Karpas-422 (cell line): ENCODE measurements at places on chromosomes 3 and 15. TPM values are rescaled to one million over a fixed set of nuclear protein-coding genes. Genes with fewer than 3 reads are reported as not detected.

GRCh38 chr3:99954914-99955644 lies 137.4 kb downstream of the CMSS1 start:
- DNase-seq: no peak

DNA sequence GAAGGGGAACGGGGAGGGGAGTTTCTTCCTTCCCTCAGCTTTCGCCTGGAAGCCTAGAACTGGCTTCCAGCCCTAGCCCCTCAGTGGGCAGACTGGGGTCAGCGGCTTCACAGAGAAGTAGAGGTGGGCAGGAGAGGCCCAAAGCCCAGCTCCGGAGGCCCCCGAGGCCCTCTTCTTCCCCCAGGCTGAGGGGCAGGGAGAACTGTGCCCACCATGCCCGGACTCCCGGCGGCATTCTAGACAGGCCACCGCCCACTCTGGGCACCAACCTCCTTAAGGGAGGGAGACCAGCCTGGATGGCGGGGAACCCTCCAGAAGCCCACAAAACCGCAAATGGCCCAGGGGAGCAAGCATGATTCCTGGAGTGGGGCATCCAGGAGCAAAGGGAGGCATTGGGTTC lies 17.9 kb downstream of the HAPLN3 start:
- DNase-seq: no peak

- no peak for DNase-seq
Measured at GRCh38 chr15:99605490-99605931, 39.7 kb downstream of the MEF2A start.

The DPH6 gene
- 15.3 and 15.4 TPM in 2 replicates for total RNA-seq

The RYK gene
- total RNA-seq: 10.5 and 14.8 TPM in 2 replicates

DNA sequence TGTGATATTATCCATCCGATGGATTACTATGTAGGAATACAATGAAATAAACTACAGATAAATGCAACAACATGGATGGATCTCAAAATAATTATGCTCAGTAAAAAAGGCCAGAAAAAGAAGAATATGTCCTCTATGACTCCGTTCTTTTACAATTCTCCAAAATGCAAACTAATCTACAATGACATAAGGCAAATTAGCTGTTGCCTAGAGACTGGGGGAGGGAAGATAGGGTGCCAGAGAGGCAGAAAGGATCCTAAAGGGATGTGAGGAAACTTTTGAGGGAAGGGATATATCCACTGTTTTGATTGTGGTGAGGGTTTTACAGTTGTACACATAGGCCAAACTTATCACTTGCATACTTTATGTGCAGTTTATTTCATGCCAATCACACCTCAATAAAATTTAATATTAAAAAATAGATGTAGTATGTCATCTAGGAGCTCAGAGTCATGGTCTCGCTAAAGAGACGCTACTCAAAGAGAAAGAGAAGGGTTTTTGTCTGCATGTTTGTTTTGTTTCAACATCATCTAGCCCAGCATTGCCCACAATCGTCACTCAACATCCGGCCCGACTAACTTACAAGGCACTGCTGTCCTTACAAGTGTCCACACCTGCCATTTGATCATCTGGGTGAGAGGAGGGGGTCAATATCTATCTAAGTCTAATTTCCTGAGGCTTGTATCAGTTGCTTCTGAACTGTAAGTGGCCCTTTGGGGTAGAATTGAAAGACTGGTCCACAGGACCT lies 29.5 kb downstream of the HES1 start:
- DNase-seq: no peak

The SPRED1 gene
- total RNA-seq: 25.6 and 27.7 TPM in 2 replicates

- DNase-seq: no peak
Measured at GRCh38 chr3:195063581-195064193, 207.3 kb downstream of the XXYLT1 start.

The ACTC1 gene
- total RNA-seq: not detected in 2 replicates

The TMEM212 gene
- not detected in 2 replicates for total RNA-seq

The RBP2 gene
- total RNA-seq: not detected in 2 replicates

- peak; percentile 64 for DNase-seq
Measured at GRCh38 chr3:12175844-12176453, 17.2 kb upstream of the TIMP4 start.

The CYP1A2 gene
- total RNA-seq: not detected in 2 replicates

DNA sequence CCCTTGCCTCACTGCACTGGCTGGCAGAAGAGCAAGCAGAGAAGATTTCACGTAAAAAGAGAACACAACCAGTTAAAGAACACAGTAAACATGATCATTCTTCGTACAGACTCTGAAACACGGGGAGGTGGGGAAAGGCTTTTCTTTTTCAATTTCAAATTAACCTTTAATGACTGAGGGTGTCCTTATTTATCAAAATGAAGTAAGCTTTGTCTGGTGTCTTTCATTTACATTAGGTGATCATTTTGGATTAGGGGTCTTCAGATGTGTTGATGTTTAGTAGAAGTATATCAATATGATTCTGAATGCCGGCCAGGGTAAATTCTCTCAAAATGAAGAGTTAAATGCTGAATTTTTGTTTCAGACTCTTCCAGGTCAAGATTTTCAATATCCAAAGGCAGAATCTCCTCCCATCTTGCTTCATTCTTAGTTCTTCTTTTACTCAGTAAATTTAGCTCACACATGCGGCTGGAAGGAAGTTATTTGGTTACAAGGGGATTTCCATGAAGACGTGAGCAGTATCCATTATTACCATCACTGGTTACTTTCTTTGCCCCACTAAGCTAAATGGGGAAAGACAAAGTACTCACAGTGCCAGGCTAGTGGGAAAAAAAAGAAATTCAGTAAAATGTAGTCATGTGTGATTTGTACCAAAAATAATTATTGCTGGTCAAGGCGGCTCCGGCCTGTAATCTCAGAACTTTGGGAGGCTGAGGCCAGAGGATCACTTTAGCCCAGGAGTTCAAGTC lies 272.2 kb upstream of the NR2F2 start:
- DNase-seq: no peak

The OPA1 gene
- total RNA-seq: 96.9 and 127 TPM in 2 replicates

DNA sequence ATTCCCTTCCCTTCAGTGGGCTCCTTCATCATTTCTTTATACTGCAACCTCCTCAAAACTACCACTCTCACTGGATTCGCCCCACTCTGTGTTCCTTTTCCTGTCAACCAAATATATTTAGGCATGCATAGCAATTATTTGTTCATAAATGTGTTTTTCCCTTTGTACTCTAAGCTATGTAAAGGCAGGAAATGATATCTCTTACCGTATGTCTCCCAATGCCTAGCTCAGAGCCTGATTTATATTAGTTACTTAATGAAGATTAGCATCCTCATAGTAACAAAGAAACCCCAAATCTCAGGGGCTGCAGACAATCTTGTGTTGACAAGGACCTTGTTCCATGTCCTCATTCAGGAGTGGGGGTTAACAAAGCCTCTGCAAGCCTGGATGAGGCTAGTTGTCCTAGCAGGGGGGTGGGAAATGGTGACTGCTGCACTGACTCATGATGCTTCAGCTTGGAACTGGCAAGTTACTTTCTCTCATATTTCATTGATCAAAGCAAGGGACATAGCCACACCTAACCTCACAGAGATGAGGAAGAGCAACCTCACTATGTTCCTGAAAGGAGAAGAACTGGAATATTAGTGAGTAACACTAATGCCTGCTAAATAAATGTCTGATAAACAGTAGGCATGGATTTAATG lies 15.2 kb downstream of the PHLDB2 start:
- no peak for DNase-seq

- DNase-seq: no peak
Measured at GRCh38 chr3:45952456-45952855, 9.2 kb downstream of the CXCR6 start.

DNA sequence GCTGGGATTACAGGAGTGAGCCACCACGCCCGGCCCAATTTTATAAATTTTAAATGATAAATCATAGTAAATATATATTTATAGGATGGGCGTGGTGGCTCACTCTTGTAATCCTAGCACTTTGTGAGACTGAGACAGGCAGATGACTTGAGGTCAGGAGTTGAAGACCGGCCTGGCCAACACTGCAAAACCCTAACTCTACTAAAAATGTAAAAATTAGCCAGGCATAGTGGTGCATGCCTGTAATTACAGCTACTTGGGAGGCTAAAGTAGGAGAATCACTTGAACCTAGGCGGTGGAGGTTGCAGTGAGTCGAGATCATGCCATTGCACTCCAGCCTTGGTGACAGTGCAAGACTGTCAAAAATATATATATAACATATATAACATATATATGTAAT lies 26.4 kb downstream of the MFN1 start:
- DNase-seq: no peak

GRCh38 chr15:39594446-39595337 lies 13.8 kb downstream of the THBS1 start:
- DNase-seq: no peak

DNA sequence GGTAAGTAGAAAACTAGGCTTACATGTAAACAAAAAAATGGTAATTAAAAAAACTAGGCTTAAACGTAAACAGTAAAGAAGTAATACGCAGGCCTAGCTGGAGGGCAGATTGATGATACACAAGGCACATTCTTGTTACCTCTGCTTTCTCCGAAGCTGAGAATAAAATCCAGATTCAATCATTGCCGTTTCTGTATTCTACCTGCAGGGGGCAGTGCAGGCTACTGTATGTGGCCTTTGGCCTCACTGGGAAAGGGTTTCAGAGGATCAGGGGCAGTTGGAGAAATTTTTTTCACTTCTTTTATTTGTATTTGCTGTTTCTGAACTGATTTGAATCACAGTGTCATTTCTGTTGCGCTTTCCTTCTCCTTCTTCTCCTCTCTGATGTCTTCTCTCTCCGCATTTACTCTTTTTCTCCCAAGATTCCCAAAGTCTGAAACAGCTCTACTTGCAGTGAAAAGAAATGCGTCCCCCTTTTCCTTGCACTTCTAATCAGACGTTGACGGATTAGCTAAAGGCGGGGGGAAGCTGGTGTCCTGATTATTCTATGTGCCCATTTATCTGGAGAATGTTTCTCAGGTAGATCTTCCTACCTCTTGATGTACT lies 67.1 kb upstream of the MCTP2 start:
- DNase-seq: peak; percentile 89

- DNase-seq: no peak
Measured at GRCh38 chr15:28114721-28115622, 15.9 kb upstream of the OCA2 start.
